Brain microvascular endothelial cell (primary cell): ENCODE measurements at places on chromosomes 16 and 17.

GRCh38 chr17:3012926-3013581 is 50.4 kb downstream of the OR1D5 start:
- DNase-seq = peak; percentile 14

DNA sequence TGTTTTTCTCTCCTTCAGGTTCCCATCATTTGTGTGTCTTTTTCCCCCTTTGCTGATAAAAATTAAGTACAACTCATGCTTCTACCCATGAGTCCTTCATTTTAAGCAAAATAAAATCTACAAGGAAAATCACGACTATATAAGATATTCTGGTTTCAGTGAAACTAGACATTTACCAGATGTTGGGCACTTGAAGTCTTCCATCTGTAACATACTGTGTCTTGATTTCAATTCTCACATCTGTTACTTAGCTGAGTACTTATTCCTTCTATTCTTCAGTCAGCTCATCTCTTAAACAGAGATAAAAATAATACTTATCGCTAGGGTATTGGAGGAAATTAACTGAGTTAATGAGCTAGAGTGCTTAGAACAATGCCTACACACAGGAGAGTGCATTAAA is 893.0 kb upstream of the SOX9 start:
- no peak for DNase-seq

DNA sequence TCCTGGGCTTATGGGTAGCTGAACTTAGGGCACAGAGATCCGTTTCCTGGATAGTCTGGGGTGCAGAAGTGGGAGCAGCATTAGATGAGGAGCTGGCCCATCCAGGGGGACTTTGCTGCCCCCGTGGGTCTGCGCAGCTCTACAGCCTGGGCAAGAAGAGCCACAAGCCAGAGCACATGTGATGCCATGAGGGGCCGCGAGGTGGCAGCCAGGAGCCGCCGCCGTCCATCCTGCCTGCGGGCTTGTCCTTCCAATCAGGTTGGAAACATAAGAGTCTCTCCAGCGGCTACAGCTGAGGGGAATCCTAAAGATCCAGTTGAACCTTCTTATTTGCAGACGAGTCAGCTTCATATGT is 21.9 kb downstream of the C1QTNF1 start:
- DNase-seq = peak; percentile 58

GRCh38 chr16:81310045-81310644 is 4.6 kb upstream of the GAN start:
- DNase-seq = no peak

- DNase-seq = no peak
Observed at GRCh38 chr16:67346341-67346740, 19.7 kb downstream of the LRRC36 start.

DNA sequence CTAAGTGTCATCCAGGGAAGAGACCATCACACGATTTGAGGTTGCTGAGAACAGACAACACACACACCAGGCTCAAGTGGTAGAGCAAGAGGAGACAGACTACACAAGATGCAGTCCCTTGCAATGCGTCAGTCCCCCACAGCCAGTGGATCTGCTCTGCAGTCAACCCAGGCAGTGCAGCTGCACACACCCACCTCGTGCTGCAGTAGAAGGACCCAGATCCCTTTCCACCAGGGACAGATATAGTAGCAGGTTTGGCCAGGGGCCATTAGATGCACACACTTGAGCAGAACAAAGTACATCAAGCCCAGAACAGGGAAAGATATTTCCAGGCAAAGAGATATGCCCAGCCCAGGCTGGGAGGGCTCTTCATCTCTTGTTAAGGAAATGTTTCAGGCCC is 112.9 kb downstream of the GRIN2A start:
- no peak for DNase-seq

GRCh38 chr17:4872786-4873185 is 26.6 kb upstream of the C17orf107 start:
- no peak for DNase-seq

GRCh38 chr17:49990921-49991320 is 4.1 kb downstream of the DLX3 start:
- no peak for DNase-seq

- DNase-seq = no peak
Observed at GRCh38 chr16:88352261-88353200, 30.2 kb upstream of the ZNF469 start.

DNA sequence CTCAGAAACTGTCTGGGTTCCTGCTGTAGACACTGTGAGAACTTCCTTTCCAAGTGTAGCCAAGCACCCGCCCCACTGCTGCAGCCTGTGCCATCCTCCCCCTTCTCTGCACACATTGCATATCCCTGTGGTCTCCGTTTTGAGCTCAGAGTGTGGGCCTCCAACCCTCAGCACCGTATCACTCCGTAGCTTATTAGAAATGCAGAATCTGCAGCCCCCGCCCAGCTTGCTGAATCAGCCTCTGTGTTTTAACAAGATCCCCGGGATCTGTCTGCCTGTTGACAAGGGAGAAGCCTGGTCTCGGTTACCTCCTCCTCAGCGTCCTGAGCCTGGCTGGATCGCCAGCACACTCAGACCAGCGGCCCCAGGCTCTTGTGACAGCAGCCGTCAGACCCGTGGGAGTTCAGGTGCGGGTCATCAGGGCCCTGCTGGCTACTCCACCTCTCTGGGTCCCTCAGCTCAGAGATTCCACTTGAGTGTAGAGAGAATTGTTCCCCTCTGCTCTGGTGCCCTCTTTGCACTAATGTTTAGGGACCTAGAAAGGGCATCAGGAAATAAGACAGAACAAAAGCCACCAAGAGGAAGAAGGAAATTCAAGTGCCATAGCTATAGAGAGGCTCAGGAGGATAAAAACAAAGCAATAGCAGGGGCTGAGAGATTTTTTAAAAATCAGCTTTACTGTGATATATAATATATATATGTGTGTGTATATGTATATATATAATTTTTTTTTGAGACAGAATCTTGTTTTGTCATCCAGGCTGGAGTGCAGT is 92.3 kb downstream of the PITPNC1 start:
- DNase-seq = peak; percentile 78

DNA sequence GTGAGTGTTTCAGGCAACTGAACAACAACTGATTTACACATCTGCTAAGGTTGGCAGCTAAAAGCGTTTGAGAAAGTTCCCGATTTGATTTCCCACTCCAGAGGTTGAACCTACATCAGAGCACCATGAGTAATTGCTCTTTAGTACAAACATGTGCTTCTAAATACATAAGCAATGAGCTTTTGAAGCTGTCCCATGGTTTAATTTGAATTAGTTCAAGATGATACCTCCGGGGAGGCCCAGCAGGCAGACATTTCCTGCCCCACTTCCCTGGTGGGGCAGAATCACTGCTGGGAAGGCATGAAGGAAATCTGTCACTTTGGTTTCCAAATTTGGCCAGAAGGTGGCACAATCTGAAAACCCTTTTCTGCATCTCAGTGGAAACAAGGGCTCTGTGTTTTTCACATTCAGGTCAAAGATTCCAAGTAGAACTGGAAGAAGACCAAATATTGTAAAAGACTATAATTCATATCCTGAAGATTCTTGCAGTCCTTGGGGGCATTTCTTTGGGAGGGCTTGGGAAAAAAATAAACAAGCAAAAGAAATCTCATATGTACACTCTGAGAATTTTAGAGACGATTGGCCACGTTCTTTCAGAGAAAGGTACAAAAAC is 176.2 kb upstream of the FAM20A start:
- peak; percentile 71 for DNase-seq

- DNase-seq = no peak
Observed at GRCh38 chr17:46832331-46832821, 13.9 kb upstream of the WNT3 start.

DNA sequence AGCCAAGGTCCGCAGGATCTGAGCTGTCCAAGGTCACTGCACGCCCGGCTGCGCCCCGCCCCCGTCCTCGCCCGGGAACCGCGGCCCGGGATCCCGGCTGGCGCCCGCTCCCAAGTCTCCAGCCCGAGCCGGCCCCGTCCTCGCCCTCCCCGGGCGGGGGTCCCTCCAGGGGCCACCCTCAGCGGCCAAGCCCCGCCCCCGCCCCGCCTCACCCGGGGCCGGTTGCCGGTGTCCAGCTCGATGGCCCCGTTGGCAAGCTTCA is 216 bp downstream of the VPS9D1 start:
- DNase-seq = no peak

DNA sequence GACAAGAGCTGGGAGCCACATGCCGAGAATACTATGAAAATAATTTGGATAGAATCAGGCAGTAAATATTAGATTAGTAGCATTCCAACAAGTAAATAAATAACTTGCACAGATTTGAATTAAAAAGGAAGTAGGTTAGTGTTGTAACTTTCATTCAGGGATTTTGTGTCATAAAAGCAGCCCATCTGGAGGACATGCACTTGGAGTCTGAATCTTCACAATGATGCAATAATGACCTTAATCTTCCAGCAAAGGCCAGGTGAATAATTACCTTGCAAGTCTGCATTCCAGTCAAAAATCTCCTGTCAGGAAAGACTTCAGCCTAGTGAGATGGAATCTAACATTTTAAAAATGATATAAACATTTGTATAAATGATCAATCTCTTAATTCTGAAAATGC is 518.1 kb downstream of the KCNJ2 start:
- DNase-seq = no peak

- no peak for DNase-seq
Observed at GRCh38 chr17:66405836-66406677, 103.6 kb downstream of the PRKCA start.

DNA sequence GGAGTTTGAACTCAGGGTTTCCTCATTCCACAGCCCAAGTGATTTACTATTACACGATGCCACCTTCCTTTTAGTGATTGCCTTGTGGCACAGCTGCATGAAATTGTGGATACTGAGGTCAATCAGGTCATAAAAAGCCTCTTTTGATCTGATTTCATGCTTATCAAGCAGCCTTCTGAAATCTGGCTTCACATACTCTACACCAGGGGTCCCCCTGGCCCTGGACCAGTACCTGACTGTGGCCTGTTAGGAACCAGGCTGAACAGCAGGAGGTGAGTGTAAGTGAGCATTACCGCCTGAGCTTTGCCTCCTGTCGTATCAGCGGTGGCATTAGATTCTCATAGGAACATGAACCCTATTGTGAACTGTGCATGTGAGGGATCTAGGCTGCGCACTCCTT is 13.8 kb downstream of the SLFN5 start:
- DNase-seq = no peak

GRCh38 chr17:81328978-81329926 is 34.1 kb upstream of the SLC38A10 start:
- DNase-seq = peak; percentile 76

- peak; percentile 56 for DNase-seq
Observed at GRCh38 chr16:55000595-55000994, 69.9 kb downstream of the IRX5 start.

DNA sequence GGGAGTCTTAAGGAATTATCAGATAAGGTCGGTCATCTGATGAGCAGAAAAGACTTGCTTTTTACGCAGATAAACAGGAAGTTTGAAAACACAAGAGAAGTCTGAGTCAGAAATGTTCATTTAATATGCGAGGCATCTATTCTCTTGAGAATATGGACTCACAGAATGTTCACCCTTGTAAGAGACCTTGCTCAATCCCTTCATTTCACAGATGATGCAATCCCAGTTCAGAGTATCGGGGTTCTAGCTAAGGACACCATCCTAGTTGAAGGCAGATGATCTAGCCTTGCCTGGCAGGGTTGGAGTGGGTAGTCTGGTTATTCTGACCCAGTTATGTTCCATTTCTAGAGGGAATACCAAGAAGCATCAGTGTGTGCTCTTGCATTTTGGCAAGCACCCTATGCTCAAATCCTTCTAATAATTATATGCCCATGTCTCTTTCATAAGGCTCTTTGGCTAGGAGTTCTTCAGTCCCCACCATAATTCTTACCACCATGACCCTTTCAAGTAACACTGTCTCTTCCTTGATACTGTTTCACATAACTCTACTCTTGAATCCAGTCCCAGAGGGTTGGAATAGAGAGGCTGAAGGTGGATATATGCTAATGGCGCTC is 42.5 kb downstream of the YPEL2 start:
- DNase-seq = peak; percentile 81

GRCh38 chr16:56675685-56676210 is 6.1 kb downstream of the MT1H start:
- DNase-seq = no peak

DNA sequence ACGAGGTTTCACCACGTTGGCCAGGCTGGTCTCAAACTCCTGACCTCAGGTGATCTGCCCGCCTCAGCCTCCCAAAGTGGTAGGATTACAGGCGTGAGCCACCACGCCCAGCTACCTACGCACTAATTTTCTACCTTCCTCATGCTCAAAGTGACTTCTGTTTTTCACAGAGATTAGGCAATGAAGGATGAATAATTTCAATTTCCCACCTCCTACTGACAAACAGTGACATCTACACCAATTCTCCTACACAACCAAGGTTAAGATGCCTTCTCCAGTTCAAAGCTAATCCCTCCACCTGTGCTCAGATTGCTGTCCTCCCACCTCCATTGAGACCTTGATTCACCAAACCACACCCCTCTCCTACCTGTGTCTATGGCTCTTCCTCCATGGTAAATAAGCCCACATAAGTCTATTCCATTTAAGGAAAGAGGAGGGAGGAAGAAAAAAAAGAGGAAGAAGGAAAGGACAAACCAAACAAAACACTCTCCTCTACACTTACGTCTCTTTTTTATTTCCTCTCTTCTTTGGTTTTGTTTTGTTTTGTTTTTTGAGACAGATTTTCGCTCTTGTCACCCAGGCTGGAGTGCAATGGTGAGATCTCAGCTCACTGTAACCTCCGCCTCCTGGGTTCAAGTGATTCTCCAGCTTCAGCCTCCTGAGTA is 5.5 kb upstream of the MED11 start:
- DNase-seq = no peak

GRCh38 chr17:56781906-56782305 is 51.8 kb downstream of the C17orf67 start:
- DNase-seq = no peak

DNA sequence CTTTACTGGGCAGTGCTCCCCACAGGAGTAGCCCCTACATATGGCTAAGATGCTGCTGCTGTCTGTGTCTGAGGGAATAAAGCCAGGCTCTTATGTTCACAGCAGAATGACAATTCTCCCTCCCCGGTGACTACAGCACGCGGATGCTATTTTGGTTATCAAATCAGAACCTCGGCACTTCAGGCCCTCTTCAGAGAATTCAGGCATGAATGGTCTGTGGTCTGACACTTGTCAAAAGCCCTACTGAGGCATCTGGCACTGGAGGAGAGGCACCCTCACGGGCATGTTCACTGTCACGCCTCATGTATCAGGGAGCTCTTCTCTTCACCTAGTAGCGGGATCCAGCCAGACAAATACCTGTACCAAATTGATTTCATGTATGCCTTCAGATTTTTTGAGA is 30.4 kb downstream of the KIAA0513 start:
- no peak for DNase-seq

GRCh38 chr16:77169650-77170236 is 21.2 kb upstream of the MON1B start:
- DNase-seq = peak; percentile 23

- no peak for DNase-seq
Observed at GRCh38 chr17:28703552-28704218, 8.0 kb downstream of the PROCA1 start.

DNA sequence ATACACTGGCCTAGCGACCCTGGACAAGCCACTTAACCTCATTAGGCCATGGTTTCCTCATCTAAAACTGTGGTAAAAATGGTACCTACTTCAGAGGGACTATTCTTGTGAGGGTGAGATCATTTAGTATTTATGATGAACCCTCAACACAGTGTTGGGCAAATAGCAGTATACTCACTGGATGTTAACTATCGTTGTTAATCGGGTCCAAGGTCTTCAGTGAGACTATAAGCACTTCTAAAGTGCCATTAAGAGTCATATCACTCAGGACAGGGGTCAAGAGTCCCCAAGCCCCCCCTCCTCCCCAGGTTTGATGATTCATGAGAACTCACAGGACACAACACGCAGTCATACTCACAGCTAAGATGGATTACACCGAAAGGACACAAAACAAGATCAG is 11.0 kb downstream of the TK2 start:
- DNase-seq = no peak

- no peak for DNase-seq
Observed at GRCh38 chr16:79589601-79590102, 10.9 kb downstream of the MAF start.
